ENCODE measurements at places on chromosomes 6 and 20.
A peak's percentile ranks its signal among the peaks of the same experiment; 100 is the strongest.

- DNase-seq: no peak
Observed at GRCh38 chr20:63626424-63627128, at the start of gene GMEB2. GMEB2 (minus strand) TSS chr20:63627101; CDS start chr20:63619397, 7,704 bp downstream.

DNA sequence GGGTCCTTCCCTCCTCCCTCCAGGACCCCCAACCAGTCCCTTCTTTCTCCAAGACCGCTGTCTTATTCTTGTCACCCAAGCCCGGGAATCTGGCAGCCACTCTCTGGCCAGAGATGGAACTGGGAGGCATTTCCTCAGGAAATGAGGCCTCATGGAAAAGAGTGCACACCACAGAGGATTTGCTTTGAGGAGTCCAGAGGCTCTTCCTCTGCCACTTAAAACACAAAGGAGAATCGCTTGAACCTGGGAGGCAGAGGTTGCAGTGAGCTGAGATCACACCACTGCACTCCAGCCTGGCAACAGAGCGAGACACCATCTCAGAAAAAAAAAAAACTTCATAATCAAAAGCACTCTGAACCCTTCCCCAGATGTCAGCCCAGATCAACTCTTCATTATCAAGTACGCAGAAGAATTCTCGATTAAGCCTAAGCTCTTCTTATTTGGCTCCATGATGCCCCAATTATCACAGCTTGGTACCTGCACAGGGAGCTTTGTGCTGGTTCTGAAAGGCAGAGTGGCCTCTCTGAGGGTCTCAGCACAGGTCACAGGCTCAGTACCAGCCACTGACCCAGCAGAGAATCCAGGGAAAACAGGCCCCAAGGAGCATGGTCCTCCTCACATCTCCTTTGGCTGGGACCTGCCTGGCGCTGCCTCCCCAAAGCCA, 82.9 kb upstream of the MAFB start:
- DNase-seq: no peak

GRCh38 chr6:43924222-43924702, 154.3 kb downstream of the VEGFA start:
- DNase-seq: peak; percentile 41

DNA sequence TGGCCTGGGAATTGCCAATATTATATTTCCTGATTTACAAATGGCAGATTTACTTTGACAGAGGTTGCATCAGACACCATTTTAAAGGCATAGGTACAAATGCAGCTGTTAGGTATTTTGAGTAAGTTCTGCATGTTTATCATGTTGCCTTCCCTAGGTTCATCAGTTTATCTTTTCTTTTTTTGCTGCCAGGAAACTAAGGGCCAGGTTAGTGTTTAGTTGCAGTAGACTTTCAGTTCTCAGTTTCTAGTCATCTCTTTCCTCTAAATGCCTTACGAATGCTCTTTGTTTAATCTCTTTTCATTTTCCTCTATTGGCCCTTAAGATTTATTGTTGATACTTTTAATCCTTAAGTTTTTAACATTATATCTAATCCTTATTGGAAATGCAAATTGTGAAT, 129.9 kb downstream of the SMAP1 start:
- no peak for DNase-seq

DNA sequence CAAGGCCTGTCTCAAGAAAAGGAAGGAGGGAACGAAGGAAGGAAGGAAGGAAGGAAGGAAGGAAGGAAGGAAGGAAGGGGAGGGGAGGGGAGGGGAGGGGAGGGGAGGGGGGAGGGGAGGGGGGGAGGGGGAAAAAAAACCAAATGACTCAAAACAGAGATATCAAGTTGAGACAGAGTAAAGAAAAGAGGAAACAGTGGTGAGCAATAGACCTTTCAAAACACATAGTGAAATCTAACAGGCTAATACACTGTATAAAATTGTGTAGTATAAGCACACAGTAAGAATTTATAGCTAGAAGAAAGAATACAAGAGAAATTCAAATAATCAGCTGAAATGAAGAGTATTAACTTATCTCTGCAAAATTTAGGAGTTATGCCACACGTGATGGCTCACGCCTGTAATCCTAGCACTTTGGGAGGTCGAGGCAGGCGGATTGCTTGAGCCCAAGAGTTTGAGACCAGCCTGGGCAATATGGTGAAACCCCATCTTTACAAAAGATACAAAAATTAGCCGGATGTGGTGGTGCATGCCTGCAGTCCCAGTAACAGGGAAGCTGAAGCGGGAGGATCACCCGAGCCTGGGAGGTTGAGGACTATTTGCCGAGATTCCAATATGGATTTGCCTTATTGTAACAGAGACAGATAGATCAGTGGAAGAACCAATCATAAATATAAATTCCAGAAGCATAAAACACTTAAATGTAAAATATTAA, 123.2 kb downstream of the PRND start:
- DNase-seq: no peak

DNA sequence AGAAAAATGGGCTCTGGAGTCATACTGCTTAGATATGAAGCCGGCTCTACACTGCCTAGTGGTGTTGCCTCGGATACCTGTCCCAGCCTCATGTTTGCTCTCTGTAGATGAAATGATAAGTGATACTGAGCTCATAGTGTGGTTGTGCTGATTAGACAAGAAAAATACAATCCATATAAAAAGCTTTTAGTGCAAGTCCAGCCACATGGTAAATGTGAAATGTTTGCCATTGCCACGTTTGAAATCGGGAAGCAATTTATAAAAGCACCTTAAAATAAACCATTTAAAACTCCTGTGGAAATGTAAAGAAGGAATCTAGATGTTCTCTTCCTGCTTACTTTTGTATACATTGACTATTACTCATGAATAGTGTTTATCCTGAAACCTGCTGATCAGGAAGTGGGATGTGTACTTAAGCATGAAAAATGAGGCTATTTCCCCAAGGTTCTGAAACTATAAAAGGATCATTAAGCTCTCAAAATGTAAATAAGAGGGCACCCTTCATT, 13.1 kb upstream of the PBOV1 start:
- no peak for DNase-seq

- peak; percentile 31 for DNase-seq
Observed at GRCh38 chr6:43575105-43575771, 600 bp downstream of the XPO5 start.

DNA sequence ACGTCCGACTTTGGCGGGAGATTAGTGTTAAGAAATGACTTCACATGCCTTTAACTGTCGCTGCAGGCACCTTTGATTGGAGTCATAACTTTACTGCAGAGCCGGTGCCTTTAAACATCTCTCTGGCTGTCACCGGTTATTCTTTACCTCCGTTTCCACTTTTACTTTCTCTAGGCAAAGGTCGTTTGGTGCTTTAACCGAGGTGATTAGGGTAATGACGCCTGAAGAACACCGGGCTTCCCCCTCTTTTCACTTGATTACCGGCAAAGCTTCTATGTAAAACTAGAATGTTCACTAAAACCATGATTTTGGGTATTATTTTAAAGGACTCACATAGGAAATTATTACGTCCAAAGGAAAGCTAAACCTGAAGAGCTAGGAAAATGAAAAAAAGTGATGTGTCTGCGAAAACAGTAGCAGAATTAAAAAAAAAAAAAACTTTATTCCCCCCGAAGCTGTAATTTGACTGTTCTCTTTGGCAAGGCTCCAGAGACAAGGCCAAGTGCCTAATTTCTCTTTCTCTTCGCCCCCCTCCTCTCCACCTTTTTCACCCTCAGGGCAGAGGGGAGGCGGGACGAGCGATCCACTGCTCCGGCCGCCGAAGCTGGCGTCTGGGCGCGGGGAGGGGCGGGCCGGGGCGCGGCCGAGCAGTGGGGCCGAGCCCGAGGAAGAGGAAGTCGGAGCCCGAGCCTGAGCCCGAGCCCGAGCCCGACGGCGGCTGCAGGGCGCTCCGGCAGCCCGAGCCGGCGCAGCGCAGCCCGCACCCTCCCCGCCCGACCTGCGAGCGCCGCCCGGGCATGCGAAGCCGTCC, at the start of gene PLEKHG1:
PLEKHG1 (plus strand) TSS at position 687 of the 811 bp plus-strand sequence. CDS start 133,797 bp downstream, outside the sequence.
- DNase-seq: peak; percentile 46

- no peak for DNase-seq
Observed at GRCh38 chr6:31713465-31713864, 1.7 kb upstream of the LY6G6D start.

GRCh38 chr6:27442932-27443331, 30.0 kb downstream of the ZNF184 start:
- no peak for DNase-seq

- DNase-seq: no peak
Observed at GRCh38 chr6:16338577-16339264, 100.3 kb downstream of the GMPR start.
